ENCODE measurements at places on chromosomes 11 and 22. TPM values are rescaled to one million over a fixed set of nuclear protein-coding genes. Genes with fewer than 3 reads are reported as not detected.

Gene B3GAT3
- 30.3 TPM for total RNA-seq

Gene CASP5
- 4.0 TPM for total RNA-seq

Gene BIRC3
- total RNA-seq, result 4.9 TPM

Gene SEPTIN3
- total RNA-seq, result not detected

DNA sequence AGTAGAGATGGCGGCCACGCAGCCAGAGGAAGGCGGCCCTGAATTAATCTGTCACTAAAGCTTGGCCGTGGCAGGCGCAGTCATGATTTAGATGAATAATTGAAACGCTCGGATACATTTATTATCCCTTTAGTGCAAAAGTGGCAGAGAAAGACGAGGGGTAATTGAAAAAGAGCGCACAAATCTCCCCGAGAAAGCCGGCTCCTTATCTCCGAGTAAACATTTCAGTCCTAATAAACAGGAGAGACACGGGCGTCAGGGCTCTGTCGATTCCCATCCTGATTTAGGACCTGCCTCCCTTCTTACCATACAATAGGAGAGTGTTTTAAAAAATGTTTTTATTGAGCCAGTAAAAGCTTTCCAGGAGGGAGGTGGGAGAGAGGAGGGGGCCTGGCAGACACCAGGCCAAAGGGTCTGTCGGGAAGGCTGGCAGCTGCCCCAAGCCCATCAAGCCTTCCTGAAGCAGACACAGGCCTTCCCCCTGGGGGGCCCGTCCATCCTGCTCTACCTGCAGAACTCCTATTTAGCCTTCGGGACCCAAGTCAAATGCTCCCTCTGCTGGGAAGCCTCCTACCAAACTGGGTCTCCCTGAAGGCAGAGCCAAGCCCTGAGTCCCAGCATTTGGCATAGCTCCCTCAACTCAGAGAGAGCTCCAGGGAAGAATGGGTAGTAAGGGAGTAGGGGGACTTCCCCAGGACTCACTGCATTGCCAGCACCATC lies 22.8 kb downstream of the OTUB1 start:
- no peak for DNase-seq

- no peak for DNase-seq
These were observed 12.0 kb downstream of the BACE1-AS start for GRCh38 chr11:117303101-117303500.

- DNase-seq, result peak; percentile 31
These were observed 83.1 kb downstream of the MN1 start for GRCh38 chr22:27718186-27719035.

DNA sequence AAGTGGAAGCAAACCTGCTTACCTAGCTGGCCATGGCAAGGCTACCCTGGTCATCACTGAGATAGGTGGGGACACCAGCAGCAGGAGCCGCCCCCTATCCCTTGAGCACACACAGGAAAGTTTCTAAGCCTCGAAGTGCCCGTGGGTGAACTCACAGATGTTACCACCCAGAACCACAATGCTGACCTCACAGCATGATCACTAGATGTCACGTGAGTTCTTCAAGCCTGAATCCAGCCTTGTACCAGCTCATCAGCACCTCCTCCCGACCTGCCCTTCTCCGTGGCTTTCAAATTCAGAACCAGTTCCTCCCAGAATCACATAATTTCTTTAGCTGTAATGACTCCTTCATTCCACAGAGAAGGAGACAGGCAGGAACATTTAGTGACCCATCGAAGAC lies 24.7 kb upstream of the TIMP3 start:
- no peak for DNase-seq

DNA sequence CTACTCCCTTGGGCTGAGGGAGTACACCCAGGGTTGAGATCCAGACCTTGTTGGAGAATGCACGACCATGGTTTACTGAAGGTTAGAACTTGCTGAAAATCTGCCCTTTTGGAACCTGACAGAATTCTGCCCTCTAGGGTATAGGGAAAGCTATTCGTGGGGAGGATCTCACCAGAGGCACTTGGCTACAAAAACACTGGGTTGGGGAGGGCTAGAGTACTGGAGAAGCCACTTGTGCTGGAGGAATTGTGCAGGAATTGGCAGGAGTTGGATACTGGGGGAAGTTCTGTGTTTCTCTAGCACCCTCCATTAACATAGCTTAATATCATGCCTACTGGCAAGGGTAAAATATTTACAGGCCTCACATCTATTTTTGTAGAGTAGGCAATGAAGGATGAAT lies 55.8 kb downstream of the PPME1 start:
- no peak for DNase-seq

DNA sequence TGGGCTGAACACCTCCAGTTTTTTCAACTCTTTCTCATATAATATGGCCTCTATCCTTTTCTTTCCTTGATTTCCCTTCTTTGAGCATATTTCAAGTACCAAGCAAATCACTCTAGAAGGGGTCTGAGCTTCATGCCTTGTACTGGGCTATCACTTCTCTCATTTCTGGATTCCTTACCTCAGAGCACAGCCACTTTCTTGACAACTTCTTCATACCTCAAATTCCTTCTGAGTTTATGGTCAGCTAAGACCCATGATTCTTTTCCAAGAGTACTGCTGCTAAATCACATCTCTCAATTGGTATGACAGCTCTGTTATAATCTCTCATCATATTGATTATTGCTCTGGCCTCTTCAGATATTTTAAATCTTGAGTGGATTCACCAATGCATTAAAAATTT lies 224.8 kb upstream of the ZBED5 start:
- no peak for DNase-seq

DNA sequence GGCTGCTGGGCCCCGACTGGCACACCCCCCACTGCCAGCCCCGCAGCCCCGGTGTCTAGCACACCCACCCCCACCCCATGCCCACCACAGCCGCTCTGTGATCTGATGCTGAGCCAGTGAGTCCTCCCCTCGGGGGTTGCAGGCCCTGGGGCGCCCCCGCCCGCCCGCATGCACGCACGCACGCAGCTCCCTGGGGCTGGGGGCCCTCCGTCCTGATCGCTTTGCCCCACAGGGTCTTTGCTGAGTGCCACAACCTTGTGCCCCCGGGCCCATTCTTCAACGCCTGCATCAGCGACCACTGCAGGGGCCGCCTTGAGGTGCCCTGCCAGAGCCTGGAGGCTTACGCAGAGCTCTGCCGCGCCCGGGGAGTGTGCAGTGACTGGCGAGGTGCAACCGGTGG lies 32.3 kb downstream of the MUC5B start:
- DNase-seq, result no peak

DNA sequence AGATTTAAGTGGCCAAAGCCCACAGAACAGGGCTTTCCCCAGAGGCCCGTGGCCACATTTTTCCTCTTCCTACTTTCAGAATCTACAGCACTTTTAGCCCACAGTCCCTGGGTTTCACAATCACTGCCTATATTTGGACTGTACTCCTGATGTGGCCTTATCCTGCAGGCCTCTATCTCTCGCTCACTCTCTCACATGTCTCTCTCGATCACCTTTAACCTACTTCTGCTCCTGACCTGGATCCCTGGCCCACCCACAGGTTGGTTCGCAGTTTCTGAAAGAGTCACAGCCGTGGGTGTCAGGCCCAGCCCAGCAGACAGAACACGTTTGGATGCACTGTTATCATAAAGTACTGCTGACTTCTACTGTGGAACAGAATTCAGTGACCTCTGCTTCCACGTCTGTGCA lies 55.5 kb downstream of the LARGE1 start:
- no peak for DNase-seq

GRCh38 chr22:17589810-17590375 lies 26.6 kb downstream of the SLC25A18 start:
- no peak for DNase-seq
